ENCODE measurements at places on chromosomes 12 and 14.

- no peak for DNase-seq
These were observed 28.5 kb upstream of the NFYB start for GRCh38 chr12:104166465-104166864.

- no peak for DNase-seq
These were observed 25.0 kb downstream of the SLC41A2 start for GRCh38 chr12:104933128-104933527.

DNA sequence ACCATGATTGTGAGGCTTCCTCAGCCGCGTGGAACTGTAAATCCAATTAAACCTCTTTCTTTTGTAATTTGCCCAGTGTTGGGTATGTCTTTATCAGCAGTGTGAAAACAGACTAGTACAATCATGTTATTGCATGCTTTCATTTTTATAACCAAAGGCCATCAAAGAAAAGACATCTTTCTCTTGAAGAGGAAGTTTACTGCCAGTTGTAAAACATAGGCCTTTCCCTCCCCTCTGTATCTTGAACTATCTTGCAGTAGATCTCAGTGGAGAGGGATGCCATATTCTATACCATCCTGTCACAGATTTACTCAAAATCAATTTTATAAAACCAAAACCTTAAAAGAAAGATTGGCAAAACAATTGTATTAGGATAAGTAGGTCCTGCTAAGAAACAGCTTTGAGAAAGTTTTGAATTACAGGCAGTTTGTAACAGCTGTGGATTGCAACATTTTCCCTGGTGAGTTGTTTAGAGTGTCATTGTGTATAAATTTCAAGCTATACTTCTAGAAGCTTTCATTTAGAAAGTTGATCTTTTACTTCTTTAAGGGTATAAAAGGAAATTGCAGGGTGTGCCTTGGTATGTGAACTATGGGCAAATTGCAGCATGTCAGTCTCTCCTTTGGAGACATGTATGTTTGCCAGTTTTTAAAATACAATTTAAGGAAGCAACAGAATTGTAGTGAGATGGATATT, 128.0 kb downstream of the ATP23 start:
- peak; percentile 17 for DNase-seq

DNA sequence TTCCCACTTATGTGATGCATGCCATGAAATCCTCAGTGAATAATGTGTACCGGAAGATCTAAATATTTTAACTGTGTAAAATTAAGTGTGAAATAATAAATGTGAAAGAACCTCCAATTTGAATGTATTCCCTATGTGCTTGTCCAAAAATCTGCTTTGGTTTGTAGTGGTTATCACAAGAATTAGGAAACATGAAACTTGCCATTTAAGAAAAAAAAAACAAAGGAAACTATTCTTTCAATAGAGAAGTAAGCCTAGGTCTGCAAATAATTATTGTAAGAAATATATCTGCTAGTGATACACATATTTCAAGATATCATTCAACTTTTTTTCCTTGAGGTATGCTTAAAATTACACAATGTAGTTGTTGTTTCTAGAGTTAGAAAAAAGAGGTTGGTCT, 500.4 kb downstream of the SLC6A15 start:
- no peak for DNase-seq

GRCh38 chr12:31959701-31960391, 631 bp downstream of the RESF1 start:
- peak; percentile 90 for DNase-seq

GRCh38 chr12:6476489-6476888, 6.0 kb upstream of the VAMP1 start:
- DNase-seq: no peak

GRCh38 chr12:122866379-122866778, 29.5 kb downstream of the VPS37B start:
- DNase-seq: no peak

- no peak for DNase-seq
These were observed 6.3 kb upstream of the SERPINA1 start for GRCh38 chr14:94394581-94395207.

DNA sequence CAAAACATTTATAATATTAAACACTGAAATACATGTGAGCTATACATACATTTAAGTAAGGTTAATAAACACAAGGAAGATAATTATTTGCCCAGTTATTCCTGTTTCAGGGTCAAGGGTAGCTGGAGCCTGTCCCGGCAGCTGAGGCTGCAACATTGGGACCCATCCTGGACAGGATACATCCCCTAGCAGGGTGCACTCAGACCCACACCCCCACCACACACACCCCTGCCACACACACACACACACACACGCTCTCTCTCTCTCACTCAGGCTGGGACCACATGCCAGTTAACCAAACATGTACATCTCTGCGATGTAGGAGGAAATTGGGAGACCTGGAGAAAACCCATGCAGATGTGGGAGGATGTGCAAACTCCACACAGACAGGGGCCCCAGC, 112.6 kb upstream of the TMCC3 start:
- DNase-seq: no peak

- DNase-seq: peak; percentile 74
These were observed 194.5 kb upstream of the C14orf180 start for GRCh38 chr14:104385111-104385510.

- no peak for DNase-seq
These were observed 155.3 kb downstream of the ADAMTS20 start for GRCh38 chr12:43396671-43397070.

DNA sequence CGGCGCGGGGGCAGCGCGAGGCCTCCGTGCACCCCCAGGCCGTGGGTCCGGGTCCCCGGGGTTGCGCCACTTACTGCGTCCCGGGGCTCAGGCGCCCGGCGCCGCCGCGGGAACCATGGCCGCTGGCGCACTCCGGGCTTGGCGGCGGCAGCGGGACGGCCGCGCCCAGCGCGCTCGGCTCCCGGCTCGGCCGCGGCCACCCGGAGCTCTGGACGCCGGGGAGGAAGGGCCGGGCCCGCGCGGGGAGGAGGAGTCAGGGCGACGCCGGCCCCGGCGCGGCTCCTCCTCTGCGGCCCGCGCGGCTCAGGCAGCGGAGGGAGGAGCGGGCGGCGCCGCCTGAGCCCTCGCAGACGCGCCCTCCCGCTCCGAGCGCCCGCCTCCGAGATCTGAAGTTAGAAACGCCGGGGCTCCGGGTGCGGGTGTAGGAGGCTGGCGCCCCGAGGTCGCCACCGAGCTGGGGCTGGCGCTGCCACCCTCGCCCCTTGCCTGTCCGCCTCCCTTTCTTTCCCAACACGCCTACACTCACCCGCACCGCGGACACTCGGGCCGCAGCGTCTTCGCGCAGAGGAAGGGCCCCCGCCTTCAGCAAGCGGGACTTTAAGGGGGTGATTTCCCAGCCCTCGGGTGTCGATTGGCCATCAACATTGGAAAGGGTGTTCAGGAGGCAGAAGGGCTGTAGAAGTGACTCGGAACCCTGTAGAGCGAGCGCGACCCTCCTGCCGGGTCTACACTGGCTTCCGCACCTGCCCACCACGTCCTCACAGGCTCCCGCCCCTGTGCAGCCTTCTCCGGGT, at the start of gene NIN:
NIN (minus strand) TSS at position 231 of the 794 bp plus-strand sequence. CDS start 9,106 bp downstream, outside the sequence.
- peak; percentile 92 for DNase-seq

DNA sequence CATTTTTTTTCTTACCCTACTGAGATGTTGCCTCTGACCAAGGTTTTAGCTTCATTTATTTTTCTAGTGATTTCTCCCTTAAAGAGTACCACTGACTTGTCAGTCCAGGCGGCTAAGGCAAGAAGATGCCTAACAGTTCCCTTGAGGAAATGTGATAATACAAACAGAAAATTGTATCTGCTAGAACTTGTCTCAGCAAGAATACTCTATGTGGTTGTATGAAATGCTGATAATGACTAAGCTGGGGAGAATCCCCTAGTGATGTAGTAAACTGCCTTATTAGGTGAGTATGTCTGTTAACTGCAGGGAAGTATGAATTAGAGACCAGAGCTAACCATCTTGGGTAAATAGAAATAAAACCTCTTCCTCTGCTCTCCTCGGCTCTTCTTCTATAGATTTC, 6.7 kb downstream of the C12orf54 start:
- peak; percentile 2 for DNase-seq

- no peak for DNase-seq
These were observed 77.1 kb upstream of the DICER1 start for GRCh38 chr14:95234426-95234825.

- peak; percentile 54 for DNase-seq
These were observed 170.5 kb downstream of the TSPAN9 start for GRCh38 chr12:3247629-3248161.

- DNase-seq: peak; percentile 8
These were observed 1257.5 kb downstream of the FSCB start for GRCh38 chr14:43249591-43249990.

DNA sequence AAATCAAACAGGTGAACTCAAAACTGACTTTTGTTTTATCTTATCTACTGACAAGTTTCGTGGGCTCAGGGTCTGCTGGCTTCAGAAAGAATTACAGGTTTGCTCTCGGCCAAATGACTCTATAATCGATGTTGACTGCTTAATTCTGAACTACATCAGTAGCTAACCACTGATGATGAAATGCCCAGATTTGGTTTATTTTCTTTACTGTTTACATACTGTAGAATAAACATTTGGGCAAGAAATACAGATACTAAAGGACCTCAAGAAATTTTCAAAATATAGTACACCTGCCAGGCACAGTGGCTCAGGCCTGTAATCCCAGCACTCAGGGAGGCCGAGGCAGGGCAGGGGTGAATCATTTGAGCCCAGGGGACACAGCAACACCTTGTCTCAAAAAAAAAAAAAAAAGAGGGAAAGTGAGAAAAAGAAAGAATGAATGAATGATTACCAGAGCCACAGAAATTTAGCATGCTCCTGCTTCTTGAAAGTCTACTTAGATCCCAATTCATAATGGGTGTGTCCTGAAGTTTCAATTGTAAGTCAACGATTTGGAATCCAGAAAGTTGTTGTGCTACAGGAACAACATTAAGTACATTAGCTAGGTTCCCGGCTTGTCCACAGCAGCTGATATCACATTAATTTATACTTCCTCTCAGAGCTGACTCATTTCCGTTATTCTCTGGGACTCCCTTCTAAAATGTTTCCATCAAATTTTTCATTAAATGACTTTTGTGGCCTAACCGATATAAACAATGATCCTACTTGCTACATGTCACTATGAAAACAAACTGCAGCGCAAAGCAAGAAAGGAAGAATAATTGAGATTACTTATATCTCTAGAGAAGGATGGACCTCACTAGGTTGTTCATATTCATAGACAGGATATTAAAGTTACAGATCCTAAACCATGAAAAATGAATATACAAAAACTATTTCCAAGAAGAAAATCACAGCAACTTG, 134.3 kb downstream of the MED13L start:
- no peak for DNase-seq

GRCh38 chr14:59132796-59133494, 55.5 kb upstream of the DAAM1 start:
- no peak for DNase-seq

DNA sequence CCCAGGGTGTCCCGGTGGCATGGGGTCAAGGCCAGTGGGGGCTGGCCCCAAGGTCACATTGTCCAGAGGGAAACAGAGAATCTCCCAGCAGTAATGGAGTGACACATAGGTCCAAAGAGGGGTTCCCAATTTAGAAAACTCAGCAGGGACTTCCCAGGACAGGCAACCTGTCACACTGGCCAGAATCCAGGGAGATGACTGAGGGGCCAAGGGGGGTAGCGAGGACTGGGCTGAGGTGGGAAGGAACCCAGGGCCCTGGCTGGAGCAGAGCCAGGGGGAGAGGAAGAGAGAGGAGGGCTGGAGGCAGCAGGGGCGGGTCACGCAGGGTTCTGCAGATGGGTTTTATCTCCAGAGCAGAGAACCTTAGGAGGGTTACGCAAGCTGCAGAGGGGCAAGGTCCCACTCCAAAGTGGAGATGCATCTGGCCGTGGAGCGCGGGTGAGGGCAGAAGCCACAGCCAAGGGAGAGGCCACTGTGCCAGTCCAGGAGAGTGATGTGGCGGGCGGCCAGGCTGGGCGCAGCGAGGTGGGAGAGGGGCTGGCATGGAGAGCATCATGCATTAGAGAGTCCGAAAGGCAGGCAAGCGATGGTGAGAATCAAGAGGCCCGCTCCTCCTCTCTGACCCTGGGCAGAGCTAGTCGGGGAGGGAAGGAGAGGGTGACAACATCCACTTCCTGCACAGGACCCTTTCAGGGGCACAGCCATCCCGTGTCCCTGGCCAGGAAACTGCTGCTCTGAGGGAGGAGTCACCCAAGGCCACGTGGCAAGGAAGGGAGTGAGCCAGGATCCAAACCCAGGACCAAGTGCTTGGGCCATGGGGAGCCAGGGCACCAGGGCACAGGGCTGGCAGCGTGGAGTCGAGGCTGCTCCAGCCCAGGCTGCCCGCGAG, 29.0 kb downstream of the NCOR2 start:
- no peak for DNase-seq

All from eye (tissue), 1 donor.